ENCODE measurements at places on chromosomes 12 and 14.
A peak's percentile ranks its signal among the peaks of the same experiment; 100 is the strongest.

DNA sequence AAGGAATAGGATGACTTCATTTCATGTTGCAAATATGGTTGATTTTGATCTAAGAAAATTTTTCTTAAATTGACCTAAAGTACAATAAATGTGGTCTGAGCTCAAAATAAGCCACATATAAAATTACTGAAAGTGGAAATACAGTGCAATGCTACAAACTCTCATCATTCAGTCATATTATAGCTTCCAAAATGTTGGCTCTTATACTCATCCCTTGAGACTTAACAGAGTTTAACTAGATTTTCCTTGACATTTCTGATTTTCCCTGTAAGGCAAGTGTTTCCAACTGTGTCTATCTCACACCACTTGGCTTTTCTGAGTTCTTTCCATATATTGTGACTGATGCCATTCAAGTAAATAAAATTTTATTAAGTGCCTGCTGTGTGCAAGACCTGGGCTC, 123.7 kb upstream of the NTF3 start:
- no peak for DNase-seq

DNA sequence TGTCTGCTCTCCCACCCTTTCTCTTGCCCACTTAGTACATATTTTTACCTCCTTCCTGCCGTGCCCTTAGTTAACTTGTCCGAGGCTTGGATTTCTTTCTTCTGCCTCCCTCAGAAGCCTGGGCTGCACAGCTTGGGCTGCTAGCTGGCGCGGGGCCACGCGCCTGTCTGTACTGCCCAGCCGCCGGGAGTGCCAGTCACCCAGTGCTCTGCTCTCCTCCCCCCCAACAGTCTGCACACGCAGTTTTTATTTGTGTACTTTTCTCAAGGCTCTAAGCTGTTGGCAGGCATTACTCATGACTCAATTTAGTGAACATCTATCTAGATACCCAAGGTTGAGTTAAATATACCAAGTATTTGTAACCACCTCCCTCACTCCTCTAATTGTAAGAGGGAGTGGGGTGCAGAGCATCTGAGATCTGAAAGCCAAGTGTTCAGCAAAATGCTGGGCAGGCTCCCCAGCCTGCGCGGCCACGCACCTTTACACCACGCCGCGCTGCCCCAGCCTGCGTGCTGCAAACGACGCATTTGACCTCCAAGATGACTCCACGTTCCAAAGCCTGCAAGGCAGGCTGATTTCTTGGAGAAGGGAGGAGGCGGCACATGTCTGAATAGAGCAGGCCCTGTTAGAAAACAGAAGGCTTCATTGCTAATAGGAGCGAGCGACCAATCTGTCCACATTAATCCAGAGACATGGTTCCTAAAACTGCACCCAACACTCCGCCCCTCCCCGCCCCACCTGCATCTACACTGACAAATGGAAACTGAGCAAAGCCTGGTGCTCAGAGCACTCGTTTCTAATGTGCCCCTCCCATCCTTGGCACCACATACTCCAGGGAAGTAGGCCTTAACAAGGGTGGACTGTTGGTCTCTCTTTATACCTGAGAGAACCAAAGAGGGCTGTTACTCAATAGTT, 18.2 kb upstream of the CACNA2D4 start:
- DNase-seq: no peak

- peak; percentile 73 for DNase-seq
Measured at GRCh38 chr12:16350682-16351081, 3.2 kb downstream of the MGST1 start.

GRCh38 chr14:52241087-52241793, 26.3 kb upstream of the PTGDR start:
- DNase-seq: peak; percentile 51

GRCh38 chr14:68576031-68576430, 216.8 kb downstream of the ZFP36L1 start:
- peak; percentile 38 for DNase-seq

- no peak for DNase-seq
Measured at GRCh38 chr12:94286583-94287244, 138.3 kb downstream of the PLXNC1 start.

- DNase-seq: peak; percentile 5
Measured at GRCh38 chr14:63543826-63544406, 739 bp upstream of the PPP2R5E start.

DNA sequence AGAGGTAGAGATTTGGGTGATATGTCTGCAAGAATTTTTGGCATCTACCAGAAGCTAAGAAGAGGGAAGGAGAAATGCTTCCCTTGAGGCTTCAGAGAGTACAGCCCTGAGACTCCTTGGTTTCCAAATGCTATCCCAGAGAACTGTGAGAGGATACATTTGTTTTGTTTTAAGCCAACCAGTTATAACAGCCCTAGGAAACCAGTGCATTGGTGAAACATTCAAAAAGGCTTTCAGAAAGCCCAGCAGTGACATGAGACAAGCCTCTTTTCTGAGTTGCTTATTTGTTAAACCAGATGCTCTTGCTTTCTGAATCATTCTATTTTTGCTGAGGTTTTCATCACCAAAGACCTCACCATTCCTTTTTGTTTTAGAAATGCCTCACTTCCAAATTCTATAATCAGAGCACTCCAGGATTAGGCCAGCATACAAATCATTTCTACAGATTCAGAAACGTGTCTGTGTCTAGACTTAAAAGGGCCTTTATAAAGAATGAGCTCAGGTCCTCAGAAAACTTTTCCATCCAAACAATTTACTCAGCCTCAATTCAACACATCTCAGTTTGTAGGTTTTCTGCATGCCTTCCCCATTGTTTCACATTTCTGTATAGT, 1617.8 kb upstream of the FLRT2 start:
- no peak for DNase-seq

- DNase-seq: no peak
Measured at GRCh38 chr12:115857160-115857920, 420.2 kb downstream of the MED13L start.

- DNase-seq: no peak
Measured at GRCh38 chr14:102927878-102928411, 5.5 kb downstream of the AMN start.

DNA sequence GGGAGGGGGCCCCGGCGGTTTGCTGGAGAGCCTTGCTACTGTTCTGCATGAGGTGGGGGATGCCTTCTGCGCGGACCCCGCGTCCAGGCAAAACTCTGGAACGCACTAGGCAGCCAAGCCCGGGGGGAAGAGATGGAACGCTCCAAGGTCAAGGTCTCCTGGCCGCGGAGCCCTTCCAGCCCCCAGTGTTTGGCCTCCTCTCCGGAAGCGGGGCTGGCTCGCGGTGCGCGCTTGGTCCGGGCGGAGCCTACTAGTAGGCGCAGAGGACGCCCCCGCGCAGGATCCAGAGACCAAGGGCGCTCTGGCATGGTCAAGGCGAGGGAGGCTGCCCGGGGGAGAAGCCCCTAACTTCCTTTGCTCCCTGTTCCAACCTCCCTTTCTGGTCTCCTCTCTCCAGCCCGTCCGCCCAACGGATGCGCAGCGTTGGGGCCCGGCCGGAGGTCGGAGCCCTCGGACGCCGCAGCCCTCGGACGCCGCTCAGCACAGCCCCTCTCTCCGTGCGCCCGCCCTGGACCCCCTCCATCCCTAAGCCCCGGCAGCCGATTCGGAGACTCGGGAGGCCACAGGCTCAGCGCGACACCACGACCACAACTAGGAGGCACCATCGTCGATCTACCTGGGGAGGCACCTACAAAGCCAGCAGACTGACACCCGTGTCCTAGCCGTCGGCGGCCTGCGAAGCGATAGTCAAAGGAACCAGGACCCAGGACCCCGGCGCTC, 669 bp upstream of the KCNK13 start:
- no peak for DNase-seq

GRCh38 chr12:38157933-38158401, 158.6 kb upstream of the ALG10B start:
- no peak for DNase-seq

- no peak for DNase-seq
Measured at GRCh38 chr14:79749065-79749464, 462.2 kb downstream of the DIO2 start.

GRCh38 chr12:28746734-28747325, 402.2 kb upstream of the FAR2 start:
- DNase-seq: no peak

DNA sequence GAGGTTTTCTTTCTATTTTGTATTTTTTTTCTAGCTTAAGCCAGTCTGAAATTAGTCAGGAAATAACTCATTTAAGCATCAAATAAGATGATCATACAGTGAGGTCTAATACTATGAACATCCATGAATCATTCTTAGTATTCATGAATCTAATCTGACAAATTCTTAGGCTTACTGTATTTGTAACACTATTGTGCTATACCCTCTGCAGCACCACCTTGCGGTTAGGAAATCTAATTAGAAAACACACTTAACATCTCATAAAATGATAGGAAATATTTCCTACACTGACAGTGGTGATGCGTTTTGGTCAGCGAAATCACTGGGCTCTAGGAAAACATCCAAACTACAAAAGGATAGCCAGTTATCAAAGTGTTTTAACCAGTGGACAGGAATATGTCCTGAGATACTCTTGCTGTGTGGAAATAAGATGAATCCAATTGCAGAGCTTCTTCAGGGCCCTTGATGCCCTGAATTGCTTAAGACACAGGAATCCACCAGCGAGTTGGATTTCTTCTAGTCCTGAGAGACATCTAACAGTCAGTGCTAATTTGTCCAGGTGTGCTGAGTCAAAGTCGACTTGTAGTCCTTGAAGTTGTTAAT, 109.3 kb upstream of the MYF6 start:
- no peak for DNase-seq

DNA sequence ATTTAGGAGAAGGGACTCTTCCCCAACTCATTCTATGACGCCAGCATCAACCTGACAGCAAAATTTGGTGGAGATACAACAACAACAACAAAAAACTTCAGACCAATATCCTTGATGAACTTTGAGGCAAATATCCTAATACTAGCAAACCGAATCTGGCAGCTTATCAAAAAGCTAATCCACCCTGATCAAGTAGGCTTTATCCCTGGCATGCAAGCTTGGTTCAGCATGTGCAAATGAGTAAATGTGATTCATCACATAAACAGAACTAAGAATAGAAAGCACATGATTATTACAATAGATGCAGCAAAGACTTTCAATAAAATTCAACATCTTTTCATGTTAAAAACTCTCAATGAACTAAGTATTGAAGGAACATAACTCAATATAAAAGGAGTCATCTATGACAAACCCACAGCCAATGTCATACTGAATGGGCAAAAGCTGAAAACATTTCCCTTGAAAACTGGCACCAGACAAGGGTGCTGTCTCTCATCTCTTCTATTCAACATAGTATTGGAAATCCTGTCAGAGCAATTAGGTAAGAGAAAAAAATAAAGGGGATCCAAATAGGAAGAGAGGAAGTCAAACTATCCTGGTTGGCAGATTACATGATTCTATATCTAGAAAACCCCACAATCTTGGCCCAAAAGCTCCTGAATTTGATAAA, 233.3 kb downstream of the CCDC59 start:
- no peak for DNase-seq

DNA sequence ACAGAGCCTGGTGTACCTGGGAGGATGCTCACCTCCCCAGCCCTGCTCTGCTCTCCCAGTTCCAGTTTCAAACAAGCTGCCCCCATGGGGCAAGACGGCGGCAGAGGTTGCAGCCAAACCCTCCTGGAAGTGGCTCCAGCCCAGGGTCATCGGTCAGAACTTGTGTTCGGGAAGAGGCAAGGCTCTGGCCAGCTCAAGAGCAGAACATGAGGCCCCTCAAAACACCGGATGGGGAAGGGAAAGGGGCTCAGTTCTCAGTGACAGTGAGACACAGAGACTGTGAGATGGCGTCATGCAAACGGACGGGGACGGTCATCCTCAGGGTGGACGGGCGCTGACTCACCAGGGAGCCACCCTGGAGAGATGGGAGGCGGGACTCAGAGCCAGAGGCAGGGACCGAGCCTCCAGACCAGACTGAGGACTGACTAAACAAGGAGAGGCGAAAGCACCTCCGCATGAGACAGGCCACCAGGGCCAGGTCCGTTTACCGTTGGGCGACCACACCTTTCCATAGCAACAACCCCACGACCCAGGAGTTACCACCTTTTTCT, 63.9 kb upstream of the GALNT9 start:
- no peak for DNase-seq

GRCh38 chr14:22200977-22201605, 387.9 kb downstream of the DAD1 start:
- DNase-seq: peak; percentile 2

GRCh38 chr12:100345020-100345767, 11.7 kb upstream of the SLC17A8 start:
- DNase-seq: no peak

GRCh38 chr12:2344885-2345284, 292.1 kb downstream of the CACNA1C start:
- DNase-seq: peak; percentile 28

- no peak for DNase-seq
Measured at GRCh38 chr12:62948123-62948522, 13.2 kb upstream of the PPM1H start.

DNA sequence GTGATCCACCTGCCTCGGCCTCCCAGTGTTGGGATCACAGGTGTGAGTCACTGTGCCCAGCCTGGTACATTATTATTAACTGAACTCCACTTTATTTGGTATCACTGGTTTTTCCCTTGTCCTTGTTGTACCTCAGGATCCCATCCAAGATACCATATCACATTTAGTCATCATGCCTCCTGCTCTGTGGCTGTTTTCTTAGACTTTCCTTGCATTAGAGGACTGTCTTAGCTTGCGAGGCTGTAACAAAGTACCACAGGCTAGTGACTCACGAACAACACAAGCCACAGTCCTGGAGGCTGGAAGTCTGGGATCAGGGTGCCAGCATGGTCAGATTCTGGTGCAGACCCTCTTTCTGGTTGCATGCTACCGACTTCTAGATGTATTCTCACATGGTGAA, 12.2 kb downstream of the KLC1 start:
- DNase-seq: no peak

GRCh38 chr12:110361216-110361615, 42.3 kb downstream of the ANAPC7 start:
- DNase-seq: no peak

DNA sequence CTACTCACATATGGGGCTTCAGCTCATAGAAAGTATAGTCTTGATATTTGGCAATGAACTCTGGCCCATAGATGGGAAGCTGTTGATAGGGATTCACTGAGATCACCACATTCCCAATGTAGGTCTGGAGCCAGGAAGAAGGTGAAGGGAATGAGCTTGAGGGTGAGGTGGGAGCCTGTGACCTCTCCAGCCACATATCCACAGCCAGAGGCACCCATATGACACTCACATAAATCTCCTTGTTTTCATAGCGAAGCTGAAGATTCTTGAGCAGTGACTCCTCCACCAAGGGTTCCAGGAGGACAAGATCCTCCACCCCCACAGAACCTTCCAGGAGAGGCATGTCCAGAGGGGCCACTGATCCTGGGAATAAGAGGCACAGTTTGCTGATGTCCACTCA, 1.9 kb downstream of the MYO1A start:
- DNase-seq: no peak

GRCh38 chr12:9948606-9949296, 16.6 kb upstream of the CLEC2A start:
- peak; percentile 83 for DNase-seq

DNA sequence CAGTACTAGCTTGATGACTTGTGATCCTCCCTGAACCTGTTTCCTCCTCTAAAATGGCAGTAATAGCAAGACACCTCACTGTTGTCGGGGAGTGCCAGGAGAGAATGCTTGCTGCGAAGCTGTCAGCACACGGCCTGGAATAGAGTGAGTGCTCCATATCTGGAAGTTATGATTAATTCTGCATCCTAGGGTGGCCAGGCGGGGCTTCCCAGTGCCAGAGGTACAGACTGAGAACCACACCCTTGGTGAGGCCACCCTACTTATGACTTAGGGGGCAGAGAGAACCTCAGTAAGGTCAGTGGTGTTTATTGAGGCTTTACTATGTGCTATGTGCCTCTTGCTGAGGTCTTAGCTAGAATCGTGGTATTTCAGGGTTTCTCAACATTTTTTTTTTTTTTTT, 20.1 kb downstream of the MORN3 start:
- DNase-seq: peak; percentile 61

GRCh38 chr14:100007254-100007653, 58.0 kb upstream of the EVL start:
- no peak for DNase-seq

Data from CD14-positive monocyte (primary cell).